ENCODE measurements at places on chromosomes 2 and 18.

DNA sequence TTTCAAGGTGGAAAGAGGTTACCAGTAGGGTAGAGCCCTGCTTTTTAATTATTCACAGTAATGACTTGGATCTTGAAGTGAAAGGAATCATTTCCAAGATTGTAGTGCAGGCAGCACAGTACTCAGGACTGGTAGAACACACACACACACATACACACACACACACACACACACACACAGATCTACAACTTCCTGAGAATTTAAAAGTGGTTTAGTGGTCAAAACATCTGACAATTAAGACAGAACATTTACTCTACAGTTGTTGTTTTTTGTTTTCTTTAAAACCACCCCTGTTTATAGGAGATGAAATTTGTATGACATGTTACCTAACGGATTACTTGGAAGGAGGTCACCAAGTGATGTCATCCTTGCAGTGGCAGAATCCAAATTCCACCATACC is 146.7 kb upstream of the VRK2 start:
- DNase-seq = no peak

GRCh38 chr2:24984912-24985311 is 13.2 kb upstream of the DNAJC27 start:
- DNase-seq = no peak

GRCh38 chr2:170276925-170277629 is 99.1 kb downstream of the MYO3B start:
- DNase-seq = no peak

- no peak for DNase-seq
Measured at GRCh38 chr2:145199827-145200706, 680.1 kb upstream of the ZEB2 start.

DNA sequence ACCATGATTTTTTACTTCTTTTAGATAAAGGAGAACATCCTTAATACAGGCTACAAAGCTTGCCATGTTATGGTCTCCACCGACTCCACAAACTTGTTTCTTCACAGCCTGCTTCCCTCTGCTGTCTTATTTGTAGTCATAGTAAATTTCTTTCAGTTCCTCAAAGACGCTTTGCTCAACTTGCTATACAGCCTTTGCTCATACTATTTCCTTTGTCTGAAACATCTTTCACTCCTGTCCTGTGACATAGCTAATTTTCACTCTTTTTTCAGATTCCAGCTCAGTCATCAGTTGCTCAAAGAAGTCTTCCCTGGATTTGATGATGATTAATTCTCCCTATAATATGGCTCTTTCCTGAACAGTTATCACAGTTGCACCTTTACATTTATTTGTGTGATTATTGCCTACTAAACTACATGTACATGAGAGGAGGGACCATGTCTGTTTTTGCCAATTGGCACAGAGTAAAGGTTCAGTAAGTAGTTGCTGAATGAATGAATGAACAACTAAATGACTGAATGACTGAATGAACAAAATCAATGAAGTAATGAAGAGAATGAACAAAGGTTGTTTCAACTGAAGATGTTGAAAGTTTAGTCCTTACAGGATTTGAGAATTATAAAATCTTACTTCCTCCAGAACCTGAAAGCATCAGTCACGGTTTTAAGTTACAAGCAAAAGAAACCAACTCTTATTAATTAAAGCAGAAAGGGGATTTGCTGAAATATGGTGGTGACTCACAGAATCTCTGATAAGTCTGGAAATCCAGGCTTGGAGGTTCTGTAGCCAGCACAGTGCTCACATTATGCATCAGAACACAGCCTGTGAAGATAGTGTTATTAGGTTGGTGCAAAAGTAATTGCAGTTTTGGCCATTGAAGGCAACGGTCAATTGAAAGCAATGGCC is 186.4 kb upstream of the FAM98A start:
- DNase-seq = no peak

GRCh38 chr18:7808992-7809391 is 241.9 kb downstream of the PTPRM start:
- no peak for DNase-seq

- no peak for DNase-seq
Measured at GRCh38 chr2:136384531-136385303, 266.8 kb upstream of the CXCR4 start.

GRCh38 chr2:179455824-179456223 is 191.2 kb upstream of the SESTD1 start:
- DNase-seq = no peak

DNA sequence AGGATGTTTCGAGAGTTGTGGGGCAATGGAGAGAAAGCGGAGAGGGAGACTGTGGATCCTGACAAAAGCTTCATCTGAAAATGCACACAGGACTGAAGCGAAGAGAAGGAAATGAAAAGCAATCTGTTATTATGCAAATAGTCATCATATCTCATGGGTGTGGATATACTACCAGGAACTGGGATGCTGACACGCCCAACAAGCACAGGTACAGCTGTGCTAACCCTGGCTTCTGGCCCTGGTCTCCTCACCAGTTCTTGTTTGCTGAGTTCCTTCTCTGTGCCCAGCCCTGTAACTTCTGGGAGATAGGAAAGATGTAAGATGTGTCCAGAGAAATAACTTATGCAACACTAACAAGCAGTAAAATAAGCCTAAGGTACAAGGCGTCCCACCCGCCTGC is 358.8 kb downstream of the CMPK2 start:
- DNase-seq = no peak

DNA sequence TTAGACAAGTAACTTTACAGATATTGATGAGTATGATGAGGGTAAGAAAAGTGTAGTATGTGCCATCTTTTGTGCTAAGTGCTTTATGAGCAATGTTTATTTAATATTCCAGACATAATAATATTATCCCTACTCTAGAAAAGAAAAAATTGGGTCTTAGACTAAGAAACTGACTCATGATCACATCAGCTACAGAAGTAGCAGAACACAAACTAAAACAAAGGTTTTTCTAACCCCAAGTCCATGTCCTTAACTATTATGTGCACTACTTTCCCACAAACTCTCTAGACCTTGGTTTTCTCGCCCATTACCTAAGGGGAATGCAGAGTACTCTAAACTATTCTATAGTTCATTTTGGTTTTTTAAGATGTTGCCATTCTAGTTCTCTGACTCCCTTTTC is 64.5 kb downstream of the BAZ2B start:
- no peak for DNase-seq

DNA sequence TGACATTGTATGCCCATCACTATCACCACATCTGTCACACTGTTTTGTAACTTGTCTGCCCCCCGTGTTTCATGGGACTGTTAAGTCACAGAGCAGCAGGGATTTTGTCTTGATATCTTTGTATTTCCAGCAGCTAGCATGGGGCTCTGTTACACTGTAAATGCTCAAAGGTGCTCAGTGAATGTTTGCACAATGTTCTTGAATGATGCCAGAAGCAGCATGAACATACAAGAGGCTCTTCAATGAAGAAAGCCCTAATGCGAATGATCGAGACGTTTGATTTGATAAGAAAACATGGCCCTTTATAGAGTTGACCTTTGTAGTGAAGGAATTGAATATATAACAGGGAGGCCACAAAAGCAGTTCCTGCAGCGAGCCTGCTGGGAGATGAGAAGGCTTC is 120.9 kb upstream of the TTC39C start:
- DNase-seq = no peak

DNA sequence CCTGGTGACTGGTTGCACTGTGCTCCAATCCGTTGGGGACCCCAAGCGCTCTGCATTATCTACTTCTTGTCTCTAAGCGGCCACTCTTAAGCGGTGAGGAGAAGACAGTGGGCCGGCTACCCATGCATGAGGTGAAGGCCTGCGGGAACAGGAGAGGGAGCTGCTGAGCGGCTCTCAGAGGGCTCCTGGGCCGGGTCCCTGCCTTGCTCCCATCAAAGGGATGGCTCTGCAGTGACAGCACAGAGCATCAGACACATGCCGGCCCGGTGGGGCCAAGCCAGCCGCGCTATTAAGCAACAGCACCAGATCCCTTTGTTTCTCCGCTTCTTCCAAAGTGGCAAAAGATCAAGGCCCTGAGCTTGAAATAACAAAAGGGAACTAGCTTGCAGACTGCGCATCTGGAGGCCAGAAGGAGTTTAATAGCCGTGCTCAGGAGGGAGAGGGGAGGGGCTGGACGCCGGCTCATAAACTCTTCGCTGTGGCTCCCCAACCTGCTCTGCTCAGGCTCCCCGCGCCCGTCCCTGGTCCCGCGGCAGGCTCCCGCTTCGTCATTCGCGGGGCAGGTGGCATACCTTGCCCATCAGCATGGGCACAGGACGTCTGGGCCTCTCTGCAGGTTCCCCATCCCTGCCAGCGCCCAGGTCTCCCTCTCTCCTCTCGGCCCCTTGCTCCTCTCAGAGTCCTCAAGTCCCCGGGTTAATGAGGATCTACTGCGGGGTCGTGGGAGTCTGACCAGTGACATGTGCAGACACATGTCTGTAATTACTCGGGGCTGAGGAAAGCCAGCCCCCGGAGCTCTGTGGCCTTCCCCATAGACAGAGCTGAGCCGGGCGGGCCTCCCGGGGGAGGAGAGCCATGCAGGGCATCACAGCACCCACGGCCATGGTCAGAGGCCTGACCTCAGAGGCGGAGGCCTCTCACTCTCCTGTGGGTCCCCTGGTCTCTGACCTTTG is 96.7 kb downstream of the ASB1 start:
- no peak for DNase-seq

GRCh38 chr2:46776687-46777327 is 138.8 kb downstream of the MCFD2 start:
- DNase-seq = peak; percentile 19

- no peak for DNase-seq
Measured at GRCh38 chr2:236117401-236117800, 50.8 kb downstream of the GBX2 start.

GRCh38 chr18:63207835-63208234 is 111.7 kb downstream of the BCL2 start:
- DNase-seq = no peak

GRCh38 chr2:224847381-224847780 is 131.2 kb upstream of the CCDC195 start:
- DNase-seq = no peak

DNA sequence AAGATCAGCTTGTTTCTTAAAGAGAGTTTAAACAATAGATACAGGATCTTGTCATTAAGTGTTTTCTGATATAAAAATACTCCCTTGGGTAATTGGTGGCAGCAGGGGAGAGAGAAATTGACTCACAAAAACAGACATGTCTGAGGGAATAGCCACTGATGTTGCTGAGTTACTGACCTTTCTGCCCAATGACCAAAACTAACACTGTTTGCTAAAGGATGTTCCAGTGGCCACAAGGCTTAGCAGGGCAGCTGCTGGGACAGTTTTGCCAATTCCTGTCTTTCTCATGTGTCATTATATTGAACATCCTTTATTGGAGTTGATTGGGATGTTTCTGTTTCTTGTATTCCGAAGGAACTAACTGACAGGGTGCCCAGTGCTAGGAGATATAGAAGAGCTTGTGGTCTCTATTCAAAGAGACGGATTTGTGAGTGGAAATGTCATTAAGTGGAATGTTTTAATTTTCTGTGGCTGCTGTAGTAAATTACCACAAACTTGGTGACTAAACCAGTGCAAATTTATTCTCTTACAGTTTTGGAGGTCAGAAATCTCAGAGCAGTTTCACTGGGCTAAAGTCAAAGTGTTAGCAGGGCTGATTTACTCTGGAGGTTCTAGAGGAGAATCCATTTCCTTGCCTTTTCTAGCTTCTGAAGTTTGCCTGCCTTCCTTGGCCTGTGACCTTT is 124.8 kb upstream of the RMDN2 start:
- no peak for DNase-seq

DNA sequence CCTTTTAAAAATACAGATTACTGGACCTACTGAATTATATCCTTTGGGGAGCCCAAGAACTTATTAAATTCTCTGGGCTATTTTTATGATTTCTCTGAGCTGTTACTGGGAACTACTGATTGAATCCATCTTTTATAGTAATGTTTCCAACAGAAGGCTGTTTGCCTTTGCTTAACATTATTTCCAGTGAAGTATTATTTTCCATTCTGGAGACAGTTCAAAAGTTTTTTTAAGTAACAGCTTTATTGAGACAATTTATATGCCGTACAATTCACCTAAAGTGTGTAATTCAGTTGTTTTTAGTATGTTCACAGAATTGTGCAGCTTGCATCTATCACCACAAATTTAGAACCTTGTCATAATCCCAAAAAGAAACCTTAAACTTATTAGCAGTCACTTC is 100.6 kb downstream of the BABAM2 start:
- DNase-seq = no peak

- no peak for DNase-seq
Measured at GRCh38 chr18:42028247-42028832, 73.3 kb downstream of the PIK3C3 start.

DNA sequence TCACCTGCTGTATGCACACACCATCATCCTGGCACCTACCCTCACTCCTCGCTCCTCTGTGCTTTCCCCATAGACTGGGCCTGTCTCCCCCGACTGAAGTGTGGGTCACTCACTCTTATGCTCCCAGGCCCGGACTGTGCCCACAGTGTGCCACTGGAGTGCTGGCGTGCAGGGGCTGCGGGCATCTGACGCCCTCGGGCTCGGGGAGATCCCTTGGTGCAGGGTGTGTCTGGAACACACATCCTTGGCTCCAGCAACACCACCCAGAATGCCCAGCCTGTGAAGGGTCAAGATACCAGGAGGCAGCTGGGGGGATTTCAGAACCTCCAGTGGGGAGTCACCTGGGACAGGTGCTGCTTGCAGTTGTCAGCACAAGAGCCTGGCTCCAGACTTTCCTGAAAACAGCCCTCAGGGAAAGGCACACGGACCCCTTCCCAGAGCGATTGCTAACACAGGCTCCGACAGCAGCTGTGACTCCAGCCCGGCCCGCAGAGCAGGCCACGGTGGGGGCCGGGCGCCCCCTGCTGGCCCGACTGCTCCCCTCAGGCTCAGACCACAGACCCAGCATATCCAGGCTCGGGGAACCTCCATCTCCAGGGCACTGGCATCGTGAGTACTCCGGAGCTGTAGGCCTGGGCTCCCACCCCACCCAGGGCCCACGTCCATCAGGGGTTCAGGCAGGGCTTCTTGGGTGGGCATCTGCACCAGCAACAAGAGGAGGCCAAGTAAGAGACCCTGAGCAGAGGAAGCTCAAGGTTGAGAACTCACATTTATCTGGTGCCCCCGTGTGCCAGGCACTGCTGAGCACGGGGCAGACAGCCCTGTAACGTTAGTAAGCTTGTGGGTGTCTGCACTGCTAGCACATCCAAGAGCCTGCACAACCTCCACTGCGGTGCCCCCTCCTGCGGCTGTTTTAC is 8.6 kb downstream of the HS1BP3 start:
- peak; percentile 36 for DNase-seq

Data from stimulated activated CD4-positive, alpha-beta T cell treated with anti-CD3 and anti-CD28 coated beads, Interleukin-1b, Interleukin-23, amount 100 ng/mL, for 1 hour (primary cell).